Effector CD4-positive, alpha-beta T cell (primary cell): ENCODE measurements at places on chromosomes 12 and 14.
A peak's percentile ranks its signal among the peaks of the same experiment; 100 is the strongest.

- DNase-seq, result peak; percentile 79
These were observed at the start of gene TMEM120B for GRCh38 chr12:121712461-121713256. Gene TMEM120B (plus strand): TSS chr12:121712752. CDS start chr12:121712896, 144 bp downstream.

DNA sequence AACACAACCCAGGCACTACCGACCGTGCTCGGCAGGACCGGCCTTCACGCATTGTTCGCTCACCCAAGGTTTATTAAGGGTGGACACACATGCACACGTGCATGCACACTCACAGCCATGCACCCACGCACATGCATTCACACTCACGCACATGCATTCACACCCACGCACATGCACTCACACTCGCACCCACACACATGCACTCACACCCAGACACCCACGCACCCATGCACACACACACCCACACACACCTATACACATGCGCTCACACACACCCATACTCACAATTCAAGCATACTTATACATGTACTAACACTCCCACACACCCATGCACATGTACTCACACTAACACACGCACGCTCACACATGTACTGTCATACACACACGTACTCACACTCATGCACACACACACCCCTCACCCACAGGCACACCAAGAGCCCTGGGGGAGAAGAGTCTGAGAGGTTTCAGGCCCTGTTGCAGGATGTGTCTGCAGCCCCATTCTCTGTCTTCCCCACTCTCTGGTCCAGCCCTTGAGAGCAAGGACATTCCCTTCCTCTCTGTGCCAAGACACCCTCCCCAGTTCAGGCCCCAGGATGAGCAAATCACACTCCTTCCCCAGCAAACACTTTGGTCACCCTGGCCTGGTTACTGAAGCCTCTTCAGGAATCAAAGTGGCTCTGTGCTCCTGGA is 49.4 kb upstream of the BCL11B start:
- DNase-seq, result no peak

DNA sequence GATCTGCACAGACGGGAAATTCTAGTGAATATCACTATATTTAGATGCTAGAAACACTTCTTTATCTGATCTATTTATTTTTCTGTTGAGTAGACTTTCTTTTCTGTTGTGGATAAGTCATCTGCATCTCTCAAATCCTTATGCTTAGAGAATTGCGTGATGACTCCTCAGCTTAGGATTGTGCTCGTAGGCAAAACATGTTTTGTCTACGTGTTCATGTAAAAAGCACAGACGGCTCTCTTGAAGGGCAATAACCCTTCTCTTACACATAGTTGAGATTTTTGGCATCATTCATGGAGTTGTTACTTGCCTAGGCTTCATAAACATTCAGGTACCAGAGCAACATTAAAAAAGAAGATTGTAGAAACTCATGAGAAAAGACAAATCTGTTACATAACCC is 18.6 kb downstream of the PPFIBP1 start:
- DNase-seq, result no peak

GRCh38 chr12:103697971-103698751 is 111.1 kb downstream of the STAB2 start:
- no peak for DNase-seq

DNA sequence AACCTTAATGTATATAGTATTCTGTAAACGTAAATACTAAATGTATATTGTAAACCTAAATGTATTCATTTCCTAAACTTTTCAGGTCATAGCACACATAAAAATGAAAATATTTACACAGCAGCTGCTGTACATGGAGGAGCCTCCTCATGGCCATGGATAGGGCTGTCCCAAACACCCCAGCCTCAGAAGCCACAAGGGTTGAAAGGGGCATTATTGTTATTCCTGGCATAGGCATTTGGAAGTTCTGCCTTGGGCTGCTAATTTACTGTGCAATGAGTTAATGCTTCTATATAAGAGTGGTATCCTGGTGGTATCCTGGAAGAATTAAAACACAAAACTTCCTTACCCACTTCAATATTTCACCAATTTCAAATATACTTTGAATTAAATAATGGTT is 159.4 kb downstream of the SLC5A8 start:
- DNase-seq, result no peak

DNA sequence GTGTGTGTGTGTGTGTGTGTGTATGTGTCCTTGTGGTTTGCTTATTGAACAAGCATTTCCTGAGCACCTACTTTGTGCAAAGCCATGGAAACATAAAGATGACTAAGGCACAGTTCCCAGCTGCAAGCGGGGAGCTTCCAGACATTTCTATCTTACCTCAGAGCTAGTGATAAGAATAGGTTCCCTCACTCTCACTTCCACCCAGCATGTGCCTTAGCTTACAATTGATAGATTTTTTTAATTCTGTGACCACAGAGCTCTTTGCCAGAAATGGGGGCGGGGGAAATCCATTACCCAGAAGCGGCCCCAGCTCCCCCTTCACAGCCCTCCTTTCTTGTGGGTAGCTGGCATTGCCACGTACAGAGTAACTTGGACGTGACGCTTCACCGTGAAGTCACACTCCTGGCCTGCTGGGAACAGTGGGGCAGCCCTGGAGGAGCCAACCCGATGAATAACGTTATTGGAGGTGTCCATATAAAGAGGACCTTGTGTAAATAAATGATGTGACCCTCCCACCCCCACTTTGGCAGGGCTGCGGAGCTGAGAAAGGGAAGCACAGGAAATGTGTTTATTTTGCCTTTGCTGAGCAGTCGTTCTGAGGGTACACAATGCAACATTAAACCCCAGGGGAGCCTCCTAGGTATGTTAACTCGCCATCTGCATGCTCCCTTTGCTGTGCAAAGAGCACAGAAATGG is 238.9 kb downstream of the CHST11 start:
- peak; percentile 66 for DNase-seq
